A549 (cell line): ENCODE measurements at places on chromosomes 5 and 9.

- DNase-seq: no peak
Measured at GRCh38 chr9:130483371-130483971, 38.7 kb downstream of the ASS1 start.

- DNase-seq: no peak
Measured at GRCh38 chr9:115395511-115396021, 277.6 kb upstream of the TNC start.

- DNase-seq: no peak
Measured at GRCh38 chr9:34318163-34318790, 10.8 kb downstream of the KIF24 start.

DNA sequence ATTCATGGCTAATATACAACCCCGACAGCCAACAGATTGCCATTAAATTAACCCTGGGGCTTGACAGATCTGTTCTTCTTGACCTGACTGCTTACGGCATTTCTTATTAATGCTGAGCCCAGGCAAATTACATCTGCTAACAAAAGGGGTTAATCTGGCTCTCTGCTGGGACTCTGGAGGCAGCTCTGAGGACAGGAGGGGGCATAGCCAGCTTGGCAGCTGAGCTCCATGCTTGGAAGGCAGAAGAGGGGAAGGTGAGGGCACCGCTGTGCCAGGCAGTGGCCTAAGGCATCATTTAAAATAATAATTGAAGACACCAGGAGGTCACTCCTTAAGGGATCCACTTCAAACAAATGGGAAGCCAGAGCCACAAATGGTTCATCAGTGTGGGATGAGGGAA lies 126.0 kb upstream of the GPR151 start:
- no peak for DNase-seq

DNA sequence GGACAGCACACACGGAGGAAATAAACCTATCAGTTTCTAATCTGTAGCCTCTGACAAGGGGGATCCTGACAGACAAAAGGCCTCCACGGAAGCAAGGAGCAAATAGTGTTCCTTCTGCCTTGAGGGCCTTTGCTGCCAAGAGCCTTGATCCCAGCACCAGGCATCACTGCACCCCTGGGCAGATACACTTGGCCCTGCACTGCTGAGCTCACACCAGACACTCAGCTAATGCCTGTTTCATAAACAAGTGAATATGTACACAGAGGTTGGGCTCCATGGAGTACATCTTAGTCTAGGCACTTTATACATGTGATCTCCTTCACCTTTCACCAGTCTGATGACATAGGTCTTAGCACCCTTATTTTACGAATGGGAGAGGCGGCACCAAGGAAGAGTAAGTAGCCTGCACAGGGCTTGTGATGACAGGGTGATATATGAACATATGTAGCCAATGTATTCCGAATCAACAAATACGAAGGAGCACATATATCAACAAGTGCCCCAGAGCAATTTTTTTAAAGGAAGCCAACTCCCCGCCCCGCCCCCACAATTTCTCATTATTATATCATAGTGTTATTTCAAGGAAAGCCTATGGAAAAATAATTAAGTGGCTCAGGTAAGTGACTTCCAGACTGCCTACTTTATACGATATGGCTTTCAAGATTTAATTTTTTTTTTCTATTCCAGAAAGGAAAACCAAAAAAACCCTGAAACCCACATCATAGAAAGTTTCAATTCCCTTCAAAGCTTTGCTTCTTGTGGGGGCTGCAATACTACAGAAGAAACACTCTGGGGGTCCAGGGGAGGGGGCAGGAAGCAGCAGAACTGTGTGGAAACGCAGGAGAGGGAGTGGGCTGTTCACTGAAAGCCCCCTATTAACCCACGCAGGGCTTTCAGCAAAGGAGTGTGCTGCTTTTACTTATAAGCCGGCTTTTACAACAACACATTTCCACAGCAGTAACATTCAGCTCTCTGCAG lies 32.0 kb downstream of the CDC14B start:
- DNase-seq: no peak

DNA sequence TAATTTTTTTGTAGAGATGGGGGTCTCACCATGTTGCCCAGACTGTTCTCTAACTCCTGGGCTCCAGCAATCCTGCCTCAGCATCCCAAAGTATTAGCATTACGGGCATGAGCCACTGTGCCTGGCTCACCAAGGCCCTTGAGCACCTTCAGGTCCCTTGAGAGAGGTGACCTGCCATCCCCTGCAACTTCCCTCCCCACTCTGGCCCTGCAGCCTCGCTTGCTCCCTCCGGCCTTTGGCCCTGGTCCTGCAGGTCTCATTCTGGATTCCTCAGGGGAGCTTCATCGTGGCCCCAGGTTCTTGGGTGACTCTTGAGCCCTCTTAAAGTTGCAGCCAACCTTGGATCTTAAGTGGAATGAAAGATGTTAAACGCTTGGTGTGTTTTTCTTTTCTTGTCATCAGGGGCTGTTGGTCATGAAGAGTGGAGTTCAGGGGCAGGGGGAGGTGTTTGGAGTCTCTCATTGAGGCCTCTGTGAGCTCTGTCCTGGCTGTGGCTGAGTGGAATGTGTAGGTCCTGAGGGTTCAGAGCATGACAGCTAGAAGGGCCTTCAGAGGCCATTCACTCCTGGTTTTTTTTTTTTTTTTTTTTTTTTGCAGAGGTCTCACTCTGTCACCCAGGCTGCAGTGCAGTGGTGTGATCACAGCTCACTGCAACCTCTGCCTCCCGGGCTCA lies 33.0 kb downstream of the PPARGC1B start:
- no peak for DNase-seq

GRCh38 chr9:136145580-136145979 lies 26.9 kb upstream of the TMEM250 start:
- no peak for DNase-seq
